Activated CD4-positive, alpha-beta T cell treated with anti-CD3 and anti-CD28 coated beads for 36 hours (primary cell): ENCODE measurements at places on chromosomes 12 and 14. TPM values are rescaled to one million over a fixed set of nuclear protein-coding genes. Genes with fewer than 3 reads are reported as not detected.

- no peak for DNase-seq
Observed at GRCh38 chr12:51975196-51975595, 23.7 kb downstream of the ACVR1B start.

DNA sequence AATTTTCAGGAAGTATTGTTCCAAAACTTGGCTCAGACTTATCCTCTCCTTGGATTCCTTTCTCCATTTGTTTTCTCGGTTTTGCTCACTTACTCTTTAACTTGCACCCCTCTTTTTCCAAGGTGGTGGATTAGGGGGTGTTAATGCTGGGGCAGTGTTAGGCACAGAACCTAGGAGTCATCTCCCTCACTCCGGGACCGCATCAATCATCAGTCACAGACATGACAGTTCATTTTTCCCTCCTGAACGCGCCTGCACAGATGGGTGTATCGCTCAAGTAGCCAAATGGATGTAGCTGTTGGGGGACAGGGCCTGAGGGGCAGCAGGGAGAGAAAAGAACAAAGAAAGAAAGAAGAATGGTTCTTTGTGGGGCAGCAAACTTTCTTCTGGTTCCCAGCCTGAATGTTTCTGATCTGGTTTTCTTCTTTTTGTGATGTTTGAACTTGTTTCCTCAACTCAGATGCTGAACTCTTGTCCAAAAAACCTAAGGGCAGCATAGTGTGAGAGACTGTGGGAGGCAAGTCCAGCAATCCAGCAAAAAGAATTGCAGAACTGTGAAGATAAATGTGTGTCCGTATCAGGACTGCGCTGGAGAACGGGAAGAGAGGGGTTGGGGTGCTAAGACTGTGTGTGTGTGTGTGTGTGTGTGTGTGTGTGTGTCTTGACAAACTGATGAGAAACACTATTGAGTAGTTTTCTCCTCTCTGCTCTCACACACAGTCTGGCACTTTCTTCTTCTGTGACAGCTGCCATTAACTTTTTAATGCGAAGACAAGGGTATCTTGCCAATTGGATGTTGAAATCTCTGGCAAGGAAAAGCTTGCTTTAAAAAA, 131.1 kb downstream of the FBXL14 start:
- DNase-seq: no peak

DNA sequence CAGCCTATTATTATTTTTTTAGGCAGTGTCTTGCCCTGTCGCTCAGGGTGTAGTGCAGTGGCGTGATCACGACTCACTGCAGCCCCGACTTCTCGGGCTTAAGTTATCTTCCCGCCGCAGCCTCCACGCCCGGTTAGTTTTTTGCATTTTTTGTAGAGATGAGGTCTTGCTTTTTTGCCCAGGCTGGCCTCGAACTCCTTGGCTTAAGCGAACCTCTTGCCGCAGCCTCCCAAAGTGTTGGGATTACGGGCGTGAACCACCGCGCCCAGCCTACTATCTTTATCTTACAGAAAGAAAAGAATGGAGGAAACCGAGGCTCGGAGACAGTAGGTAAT, 507 bp upstream of the PTPN11 start:
- no peak for DNase-seq

GRCh38 chr12:92059960-92060359, 85.7 kb downstream of the BTG1 start:
- DNase-seq: no peak

- no peak for DNase-seq
Observed at GRCh38 chr12:96093543-96094196, 58.3 kb upstream of the LTA4H start.

DNA sequence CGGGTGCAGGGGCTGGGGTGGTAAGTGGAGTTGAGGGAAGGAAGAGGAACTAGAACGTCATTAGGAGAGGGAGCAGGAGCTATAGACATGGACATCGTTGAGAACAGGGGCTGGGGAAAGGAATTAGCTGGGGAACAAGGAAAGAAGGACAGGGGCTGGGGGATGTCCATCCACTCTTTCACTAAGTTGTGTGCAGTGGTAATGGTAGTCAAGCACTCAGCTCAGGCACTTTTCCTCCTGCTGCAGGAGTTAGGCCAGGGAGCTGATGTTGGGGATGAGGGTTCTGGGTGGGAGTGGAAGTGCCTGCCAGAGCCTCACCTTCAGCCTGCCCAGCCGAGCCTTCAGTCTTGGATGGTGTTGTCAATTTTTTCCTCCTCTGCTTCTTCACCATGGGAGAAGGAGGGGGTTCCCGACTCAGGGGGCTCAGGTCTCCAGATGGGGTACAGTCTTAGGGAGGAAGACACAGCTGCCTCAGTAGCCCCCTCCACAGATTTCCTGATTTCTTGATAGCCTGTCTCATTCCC, 9.2 kb downstream of the AGAP2 start:
- DNase-seq: no peak

GRCh38 chr12:112285600-112286401, 96.4 kb downstream of the HECTD4 start:
- no peak for DNase-seq

GRCh38 chr12:3216097-3216496, 138.9 kb downstream of the TSPAN9 start:
- DNase-seq: no peak

DNA sequence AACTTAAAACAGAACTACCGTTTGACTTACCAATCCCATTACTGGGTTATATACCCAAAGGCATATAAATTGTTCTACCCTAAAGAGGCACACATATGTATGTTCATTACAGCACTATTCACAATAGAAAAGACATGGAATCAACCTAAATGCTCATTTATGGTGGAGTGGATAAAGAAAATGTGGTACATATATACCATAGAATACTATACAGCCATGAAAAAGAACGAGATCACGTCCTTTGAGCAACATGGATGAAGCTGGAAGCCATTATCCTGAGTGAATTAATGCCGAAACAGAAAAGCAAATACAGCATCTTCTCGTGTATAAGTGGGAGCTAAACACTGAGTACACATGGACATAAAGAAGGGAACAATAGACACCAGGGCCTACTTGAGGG, 31.8 kb downstream of the TMEM229B start:
- no peak for DNase-seq

GRCh38 chr12:116480210-116480810, 78.9 kb upstream of the MAP1LC3B2 start:
- no peak for DNase-seq

DNA sequence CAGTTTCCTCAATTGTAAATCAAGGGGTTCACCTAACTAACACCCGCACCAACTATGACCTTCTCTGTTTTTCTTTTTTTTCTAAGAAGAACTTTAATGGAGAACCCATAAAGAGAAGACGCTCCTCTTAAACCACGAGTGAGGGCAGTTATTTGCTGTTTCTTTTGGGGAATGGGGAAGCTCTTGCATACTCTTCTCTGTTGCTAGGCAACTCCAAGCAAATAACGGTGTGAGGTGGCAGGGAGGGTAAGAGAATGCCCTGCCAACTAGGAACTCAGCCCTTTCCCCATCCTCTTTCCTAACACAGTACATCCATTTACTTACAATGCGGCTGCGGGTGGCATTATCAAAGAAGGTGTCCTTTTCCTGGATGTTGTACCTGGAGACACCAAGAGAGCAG, 114.9 kb downstream of the ANO2 start:
- no peak for DNase-seq

DNA sequence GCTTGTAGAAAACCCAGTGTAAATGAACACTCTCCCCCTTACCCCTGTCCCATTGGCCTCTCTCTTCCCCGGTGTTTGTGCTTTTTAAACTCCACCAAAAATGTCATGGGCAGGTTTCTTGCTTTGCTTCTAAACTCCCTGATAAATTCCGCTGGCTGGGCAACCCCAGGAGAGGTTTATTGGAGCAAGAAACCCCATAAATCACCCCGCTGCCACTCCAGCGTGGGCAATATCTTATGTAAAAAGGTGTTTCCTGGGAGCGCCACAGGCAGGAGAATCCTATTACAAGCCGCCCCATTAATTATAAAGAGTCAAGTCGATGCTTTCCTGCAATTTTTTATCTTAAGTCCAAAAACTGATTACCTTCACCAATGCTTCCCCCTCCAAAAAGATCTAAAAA, 22.8 kb downstream of the LHX5 start:
- DNase-seq: no peak

- DNase-seq: no peak
Observed at GRCh38 chr14:31405106-31405505, 15.2 kb downstream of the HEATR5A start.

DNA sequence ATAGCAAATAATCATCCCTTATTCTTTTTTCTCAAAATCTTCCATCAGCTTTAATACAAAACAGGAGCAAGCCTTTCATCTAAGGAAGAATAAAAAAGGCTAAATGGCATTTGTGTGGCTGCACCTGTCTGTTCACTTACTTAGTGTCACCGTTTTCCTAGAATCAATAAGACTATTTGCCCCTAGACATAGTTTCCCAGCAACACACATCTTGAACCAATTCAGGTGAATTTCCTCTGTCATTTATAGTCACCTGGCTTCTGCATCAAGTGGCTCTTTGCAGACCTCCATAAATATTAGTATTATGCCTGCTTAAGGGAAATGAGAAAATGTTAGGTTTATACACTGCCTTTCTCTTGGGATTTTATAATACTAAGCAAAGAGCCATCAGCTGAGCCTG, 17.4 kb upstream of the GCH1 start:
- no peak for DNase-seq

DNA sequence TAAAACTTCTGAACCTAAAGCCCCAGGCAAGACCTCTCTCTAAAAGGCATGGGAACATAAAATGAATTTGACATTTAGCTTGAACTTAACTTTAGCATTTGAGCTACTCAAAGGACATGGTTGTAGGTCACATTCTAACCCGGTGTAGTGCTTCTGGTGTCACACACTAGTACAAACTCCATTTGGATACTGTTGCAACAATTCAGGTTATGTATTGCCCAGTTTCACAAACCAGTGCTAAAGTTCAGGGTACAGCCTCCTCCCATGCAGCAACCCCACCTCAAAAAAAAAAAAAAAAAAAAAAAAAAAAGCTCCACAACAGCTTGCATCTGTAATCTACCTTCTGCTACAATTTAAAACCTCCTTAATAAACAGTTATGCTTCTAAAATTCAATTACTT, 7.8 kb downstream of the PPTC7 start:
- DNase-seq: no peak

DNA sequence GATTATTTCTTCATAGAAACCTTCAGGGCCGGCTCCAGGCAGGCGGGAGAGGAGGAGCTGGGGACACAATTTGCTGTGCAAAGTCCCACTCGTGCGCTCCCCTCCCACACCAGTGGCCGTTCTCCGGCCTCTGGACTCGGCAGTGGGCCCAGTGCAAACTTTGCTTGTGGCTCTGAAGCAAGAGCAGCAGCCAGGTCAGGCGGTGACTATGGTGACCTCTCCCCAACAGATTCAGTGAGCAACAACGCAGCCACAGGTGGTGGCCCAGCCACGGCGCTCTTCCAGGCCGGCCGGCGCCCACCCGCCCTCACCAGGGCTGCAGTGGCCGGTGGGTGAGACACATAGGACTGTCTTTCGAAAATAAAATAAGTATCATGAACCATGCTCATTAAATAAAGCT, 29.5 kb downstream of the VPS37B start:
- no peak for DNase-seq

- DNase-seq: peak; percentile 19
Observed at GRCh38 chr12:29073631-29074239, 75.3 kb upstream of the FAR2 start.

DNA sequence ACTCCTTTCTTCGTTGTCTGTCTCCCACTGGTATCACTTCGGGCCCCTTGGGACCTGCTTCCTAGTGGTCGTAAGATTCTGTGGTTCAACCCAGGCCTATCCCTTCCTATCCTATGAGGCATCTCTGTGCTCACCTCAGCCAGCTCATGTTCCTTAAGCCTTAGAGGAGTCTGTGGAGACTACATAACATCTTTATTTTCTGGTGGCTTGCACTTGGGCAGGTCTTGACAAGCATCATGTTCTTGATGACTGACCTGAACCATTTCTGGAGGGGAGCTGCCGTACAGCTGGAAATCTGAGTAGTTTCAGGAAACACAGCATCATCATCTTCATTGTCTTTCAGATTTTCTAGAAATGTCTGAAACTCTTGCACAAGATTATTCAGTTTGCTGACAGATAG, 69.3 kb downstream of the PPFIBP1 start:
- no peak for DNase-seq

DNA sequence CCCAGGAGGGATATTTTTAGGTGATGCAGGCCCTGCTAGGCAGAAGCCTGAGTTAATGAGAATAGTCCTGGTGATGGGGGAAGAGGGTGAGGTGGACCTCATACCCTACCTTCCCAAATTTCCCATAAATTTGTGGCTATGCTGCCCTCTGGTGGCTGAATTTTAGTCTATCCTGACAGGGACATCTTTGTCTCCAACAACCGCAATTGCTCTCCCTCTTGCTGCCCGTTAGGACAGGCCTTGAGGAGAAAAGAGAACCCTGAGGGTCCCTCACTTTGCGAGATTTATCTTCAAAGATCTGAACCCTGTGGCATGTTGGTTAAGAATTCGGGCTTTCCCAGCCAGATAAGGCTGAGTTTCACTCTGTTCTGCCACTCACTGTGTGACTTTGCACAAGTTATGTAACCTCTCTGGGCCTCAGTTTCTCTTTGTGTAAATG, 9.8 kb upstream of the ZNF385A start:
- DNase-seq: peak; percentile 65

- DNase-seq: no peak
Observed at GRCh38 chr14:40762177-40762576, 844.5 kb upstream of the LRFN5 start.

GRCh38 chr12:11885261-11886038, 185.3 kb upstream of the BCL2L14 start:
- no peak for DNase-seq

DNA sequence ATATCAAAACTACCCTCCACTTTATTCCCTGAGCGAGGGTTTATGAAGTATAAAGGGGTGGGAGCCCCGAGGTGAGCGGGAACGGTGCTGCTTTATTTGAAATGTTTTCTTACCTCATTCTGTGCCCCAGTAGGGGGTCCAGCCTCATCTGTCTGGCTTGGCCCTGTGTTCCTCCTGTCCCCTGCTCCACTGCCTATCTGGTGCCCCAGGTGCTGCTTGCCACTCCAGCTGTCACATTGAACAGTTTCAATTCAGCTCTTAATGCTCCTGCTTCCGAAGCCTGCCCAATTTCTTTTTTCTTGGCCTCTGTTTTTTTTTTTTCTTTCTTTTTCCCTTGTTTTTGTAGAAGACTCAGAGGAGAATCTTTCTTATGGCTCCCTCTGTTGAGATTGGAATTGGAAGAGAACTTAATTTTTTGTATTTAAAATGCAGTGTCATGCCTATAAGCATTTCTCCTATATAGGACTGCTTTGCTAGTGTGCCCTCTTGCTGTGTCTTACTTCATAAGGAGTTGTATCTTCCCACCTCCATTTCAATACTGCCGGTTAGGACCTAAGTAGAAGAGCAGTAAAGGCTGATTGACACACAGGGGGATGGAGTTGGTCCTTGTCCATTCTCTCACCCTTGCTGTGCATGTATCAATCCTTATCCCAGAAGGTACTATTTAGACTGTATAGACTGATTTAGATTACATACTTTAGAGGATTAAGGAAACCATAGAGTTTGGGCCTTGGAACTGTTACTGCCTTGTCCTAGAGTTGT, 2.3 kb downstream of the ATXN7L3B start:
- peak; percentile 11 for DNase-seq

- no peak for DNase-seq
Observed at GRCh38 chr12:80190001-80190400, 90.7 kb downstream of the OTOGL start.

Gene CLEC2A
- not detected for total RNA-seq

Gene NRL
- total RNA-seq: 1.5 TPM

Gene TAS2R42
- not detected for total RNA-seq

Gene NPAS3
- total RNA-seq: not detected
